ENCODE measurements at places on chromosomes 3 and 15.

GRCh38 chr3:176951144-176951543 lies 246.1 kb downstream of the TBL1XR1 start:
- DNase-seq: no peak

DNA sequence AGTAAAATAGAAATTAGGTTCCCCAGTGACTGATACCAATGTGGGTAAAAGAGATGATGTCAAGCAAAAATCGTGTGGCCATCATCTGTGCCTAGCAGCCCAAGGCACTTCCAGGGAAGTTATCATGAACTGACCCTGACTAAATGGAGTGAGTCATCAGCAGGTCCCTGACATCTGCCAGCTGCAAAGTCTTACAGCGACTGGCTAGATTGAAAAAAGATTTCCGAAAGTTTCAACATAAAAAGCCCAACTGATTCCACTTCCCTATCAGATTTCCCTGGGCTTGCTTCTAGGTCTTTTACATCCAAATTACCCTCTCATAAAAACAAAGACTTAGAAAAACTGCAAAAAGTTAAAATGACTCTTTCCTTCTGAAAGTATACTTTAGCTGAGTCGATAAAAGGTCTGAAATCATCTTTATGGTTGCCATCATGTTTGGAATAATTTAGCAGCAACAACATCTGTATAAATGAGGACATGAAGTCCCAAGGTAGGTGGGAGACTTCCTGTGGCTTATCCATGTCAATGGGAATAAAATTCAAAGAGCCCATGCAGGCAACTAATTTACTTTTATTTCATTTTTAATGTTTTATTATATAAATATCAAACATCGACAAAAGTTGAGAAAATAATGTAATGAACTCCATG lies 342.8 kb downstream of the ERC2 start:
- DNase-seq: no peak

GRCh38 chr3:189710620-189711402 lies 79.6 kb downstream of the TP63 start:
- DNase-seq: no peak

GRCh38 chr3:171497468-171497867 lies 37.3 kb upstream of the TNIK start:
- no peak for DNase-seq

GRCh38 chr15:23686466-23687142 lies 501 bp downstream of the NDN start:
- no peak for DNase-seq

- DNase-seq: no peak
Measured at GRCh38 chr3:24196526-24196925, 251.4 kb downstream of the NR1D2 start.

DNA sequence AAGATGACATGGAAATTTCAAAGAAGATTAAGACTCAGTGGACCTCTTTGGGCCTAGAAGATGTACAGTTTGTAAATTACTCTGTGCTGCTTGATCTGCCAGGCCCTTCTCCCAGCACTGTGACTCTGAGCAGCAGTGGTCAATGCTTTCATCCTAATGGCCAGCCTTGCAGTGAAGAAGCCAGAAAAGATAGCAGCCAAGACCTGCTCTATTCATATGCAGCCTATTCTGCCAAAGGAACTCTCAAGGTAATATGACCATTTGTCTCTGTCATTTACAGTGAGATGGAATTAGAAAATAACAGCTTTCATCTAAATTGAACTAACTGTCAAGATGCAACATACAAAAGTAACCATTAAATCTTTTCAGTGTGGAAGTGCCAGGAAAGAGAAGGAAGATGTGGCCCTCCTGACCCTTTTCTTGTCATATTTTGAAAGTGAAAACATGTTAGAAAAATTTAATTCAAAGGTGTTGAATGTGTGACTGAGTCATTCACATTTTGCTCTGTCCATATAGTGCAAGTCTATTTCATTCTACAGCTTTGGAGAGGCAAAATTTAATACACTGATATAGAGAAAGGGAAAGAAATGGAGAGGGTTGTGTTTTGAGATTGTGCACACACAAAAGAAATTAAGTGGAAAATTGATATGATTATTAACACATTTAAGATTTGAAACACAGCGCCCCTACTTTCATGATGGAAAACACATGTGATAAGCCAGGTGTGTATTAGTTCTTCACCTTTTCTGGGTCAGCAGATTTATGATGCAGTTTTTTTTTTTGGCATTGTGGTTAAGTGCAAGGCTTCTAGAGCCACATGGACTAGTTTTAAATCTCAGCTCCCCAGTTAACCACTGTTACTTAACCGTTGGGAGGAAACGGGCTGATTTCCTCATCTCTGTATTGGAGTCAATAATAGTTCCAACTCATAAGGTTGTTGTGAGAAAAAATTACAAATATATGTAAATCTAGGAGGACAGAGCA lies 375.1 kb downstream of the NAALADL2 start:
- no peak for DNase-seq

GRCh38 chr15:38002883-38003477 lies 68.5 kb downstream of the TMCO5A start:
- DNase-seq: no peak

- DNase-seq: no peak
Measured at GRCh38 chr3:188574885-188575284, 420.9 kb downstream of the LPP start.

DNA sequence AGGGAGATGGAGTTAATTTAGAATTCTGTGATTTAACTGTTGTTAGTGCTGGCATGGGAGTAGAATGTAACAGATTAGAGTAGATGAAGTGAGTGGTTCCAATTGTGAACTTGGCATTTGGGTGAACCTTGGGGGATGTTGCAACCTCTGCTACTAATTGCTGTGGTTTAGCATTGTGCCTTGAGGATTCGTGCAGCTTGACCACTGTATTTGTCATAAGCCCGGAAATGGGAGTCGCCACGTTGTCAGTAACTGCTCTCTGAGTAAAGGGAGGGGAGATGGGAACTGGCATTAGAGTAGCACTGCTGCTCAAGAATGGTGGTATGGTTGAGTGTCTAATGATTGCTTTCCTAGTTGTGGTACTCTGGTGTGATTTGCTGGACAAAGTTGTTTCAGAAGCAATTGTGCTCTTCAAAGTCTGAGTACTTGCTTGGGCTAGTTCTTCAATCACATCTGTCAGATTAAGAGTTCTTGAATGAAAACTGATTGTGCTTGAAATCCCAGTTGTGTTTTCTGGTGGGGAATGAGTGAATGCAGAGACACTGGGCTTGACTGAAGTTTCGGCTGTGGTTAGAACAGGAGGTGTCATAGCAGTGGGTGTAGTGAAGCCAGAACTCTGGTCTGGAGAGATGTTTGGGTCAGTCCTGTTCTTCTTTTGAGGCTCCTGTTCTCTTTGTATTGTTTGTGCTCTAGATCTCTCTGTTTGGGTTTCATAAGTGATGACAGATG lies 15.4 kb downstream of the IGSF10 start:
- no peak for DNase-seq

DNA sequence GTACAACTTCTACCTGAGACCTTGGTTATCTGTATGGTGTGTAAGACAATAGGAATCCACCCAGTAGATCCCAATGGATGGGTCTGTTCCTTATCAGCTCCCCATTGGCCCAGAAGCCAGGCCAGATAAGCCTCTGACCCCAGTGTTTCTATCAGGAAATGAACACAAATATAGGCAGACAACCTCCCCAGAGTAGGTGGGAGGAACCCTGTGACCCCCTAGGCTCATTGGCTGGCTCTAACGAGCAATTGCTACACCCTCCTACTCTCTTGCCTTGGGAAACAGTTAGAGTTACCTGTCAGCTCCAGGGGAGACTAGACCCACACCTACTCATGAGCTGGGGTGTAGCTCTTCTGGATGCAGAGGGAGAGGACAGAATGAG lies 299.9 kb downstream of the UACA start:
- DNase-seq: no peak

- no peak for DNase-seq
Measured at GRCh38 chr3:1421577-1421976, 328.8 kb downstream of the CNTN6 start.

GRCh38 chr3:131688370-131688769 lies 185.6 kb upstream of the MRPL3 start:
- DNase-seq: no peak

DNA sequence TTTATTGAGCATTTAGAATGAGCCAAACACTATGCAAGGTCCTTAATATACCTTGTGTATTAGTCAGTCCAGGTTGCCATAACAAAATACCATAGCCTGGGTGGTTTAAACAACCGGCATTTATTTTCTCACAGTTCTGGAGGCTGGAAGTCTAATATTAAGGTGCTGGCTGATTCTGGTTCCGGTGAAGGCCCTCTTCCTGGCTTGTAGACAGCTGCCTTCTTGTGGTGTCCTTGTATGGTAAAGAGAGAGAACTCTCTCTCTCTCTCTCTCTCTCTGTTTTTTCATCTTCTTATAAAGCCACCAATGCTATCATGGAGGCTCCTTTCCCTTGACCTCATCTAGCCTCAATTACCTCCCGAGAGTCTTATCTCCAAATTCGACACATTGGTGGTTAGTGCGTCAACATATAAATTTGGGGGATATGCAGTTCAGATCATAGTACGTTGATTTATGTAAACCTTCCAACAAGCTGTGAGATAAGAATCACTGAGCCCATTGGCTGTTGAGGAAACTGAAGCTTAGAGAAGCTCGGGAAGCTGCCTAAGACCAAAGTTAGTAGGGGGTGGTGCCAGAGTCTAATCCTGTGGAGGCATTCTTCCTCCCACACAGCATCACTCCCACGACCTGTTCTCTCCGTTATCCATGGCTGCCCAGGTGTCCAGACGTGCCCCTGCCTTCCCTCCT lies 298.0 kb upstream of the PROK2 start:
- no peak for DNase-seq

GRCh38 chr15:89167267-89168176 lies 53.9 kb downstream of the RLBP1 start:
- DNase-seq: peak; percentile 10

DNA sequence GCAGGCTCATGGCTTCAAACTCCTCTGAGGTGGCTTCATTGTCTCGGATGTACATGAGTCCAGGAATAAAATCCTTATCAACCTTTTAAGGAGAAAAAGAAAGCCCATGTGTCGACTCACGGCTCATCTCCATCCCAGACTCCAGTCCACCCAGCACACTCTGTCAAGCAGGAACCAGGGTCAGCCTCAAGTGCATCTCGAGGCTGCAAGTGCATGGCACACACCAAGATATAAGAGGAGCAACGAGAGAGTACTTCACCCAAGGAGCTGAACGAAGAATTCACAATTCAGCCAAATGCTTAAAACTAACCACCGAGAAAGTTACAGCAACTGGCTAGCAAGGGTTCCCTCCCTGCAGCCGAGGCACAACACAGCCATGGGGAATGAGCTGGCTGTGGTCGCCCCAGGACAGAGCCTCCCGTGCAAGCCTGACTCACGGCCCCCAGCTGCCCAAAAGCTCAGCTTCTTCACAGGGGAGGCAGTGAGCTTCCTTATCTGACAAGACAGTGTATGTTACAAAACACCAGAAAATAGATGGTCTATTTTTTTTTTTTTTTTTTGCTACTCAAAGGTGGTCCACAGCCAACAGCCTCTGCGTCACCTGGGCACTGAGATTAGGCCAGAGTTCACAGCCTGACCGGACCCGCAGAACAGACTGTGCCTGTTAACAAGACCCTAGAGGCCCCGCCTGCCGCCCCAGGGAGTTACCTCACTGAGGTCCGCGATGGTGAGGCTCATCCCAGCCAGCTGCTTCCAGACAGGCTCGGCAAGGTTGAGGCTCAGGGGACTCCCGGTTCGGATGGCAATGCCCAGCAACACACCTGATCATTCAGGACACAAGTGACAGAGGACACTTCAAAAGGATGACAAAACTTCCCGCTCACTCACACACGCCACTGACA lies 15.9 kb upstream of the OCA2 start:
- no peak for DNase-seq

DNA sequence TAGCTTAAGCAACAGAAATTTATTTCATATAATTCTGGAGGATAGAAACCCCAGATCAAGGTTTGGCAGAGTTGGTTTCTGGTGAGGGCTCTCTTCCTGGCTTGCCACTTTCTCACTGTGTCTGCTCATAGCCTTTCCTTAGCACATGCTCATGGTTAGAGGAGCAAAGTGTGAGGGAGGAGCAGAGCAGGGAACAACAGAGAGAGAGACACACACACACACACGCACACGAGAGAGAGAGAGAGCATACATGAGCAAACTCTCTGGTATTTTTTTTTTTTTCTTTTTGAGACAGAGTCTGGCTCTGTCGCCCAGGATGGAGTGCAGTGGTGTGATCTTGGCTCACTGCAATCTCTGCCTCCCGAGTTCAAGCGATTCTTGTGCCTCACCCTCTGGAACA lies 36.8 kb upstream of the ZDHHC23 start:
- no peak for DNase-seq

DNA sequence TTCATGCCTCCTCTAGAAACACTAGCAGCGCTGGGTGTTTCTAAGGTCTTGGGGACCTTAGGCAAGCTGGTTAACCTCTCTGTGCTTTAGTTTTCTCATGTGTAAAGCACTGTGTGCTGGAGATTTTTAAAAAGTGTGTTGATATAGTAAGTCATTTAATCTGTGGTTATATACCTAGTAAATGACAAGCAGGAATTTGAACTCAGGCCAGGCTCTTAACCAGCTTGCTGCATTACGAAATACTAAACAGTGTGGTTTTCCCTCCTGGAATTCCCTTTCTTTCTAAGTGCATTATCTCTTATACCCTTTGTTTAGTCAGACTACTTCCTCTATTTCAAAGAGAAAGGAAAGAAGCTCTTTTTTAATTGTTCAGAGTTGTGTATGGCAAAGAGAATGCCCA lies 26.5 kb downstream of the NEO1 start:
- no peak for DNase-seq

- DNase-seq: peak; percentile 72
Measured at GRCh38 chr3:48663489-48664312, 1.0 kb upstream of the CELSR3 start.

- no peak for DNase-seq
Measured at GRCh38 chr3:183699238-183699947, 1.8 kb downstream of the YEATS2 start.

DNA sequence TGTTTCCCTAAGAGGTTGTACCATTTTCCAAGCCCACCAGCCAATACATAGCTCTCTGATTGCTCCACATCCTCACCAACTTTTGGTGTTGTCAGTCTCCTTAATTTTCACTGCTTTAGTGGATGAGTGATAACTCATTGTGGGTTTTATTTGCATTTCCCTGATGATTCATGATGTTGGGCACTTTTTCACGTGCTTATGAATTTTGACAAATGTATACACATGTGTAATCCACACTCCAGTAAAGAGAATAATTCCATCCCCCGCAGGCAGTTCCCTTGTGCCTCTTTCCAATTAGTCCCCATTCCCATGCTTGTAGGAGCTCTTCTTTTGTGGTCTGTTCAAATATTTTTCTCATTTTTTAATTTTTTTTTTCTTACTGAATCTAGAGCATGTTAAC lies 52.4 kb downstream of the ANP32A start:
- no peak for DNase-seq

- no peak for DNase-seq
Measured at GRCh38 chr3:151859233-151859673, 14.2 kb upstream of the SUCNR1 start.

DNA sequence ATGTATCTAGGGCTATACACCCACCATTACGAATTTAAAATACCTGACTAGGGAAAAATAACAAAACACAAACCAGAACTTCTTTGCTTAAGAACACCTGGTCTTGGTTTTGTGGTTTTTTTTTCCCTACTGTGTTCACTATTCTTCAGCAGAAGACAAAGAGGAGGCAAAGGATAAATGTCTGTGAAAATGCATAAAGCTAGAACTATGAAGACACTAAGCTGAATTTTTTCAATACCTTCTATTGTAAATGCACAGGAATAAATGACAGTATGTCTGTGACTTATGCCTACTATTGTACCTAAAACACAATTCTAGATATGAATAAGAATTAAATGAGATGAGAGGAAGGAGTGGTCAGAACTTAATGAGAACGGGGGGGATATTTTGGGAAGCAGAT lies 86.9 kb downstream of the TBL1XR1 start:
- DNase-seq: no peak

GRCh38 chr3:7290077-7290825 lies 429.3 kb downstream of the GRM7 start:
- DNase-seq: no peak
